ENCODE measurements at places on chromosomes 5 and 9. TPM values are rescaled to one million over a fixed set of nuclear protein-coding genes. Genes with fewer than 3 reads are reported as not detected.
A peak's percentile ranks its signal among the peaks of the same experiment; 100 is the strongest.

ADRB2 gene
- total RNA-seq = 10.2 TPM

NME5 gene
- total RNA-seq = 0.61 TPM

GRCh38 chr5:154274828-154275185, 84.3 kb downstream of the GALNT10 start:
- no peak overlapping the region for H3K4me3 ChIP-seq
- DNase-seq = no peak
- no peaks in the 10 kb centered on the region for H3K36me3 ChIP-seq
- H3K27ac ChIP-seq = no peak overlapping the region

GRCh38 chr5:138458384-138458783, 6.9 kb upstream of the EGR1 start:
- no peaks in the 10 kb centered on the region for H3K36me3 ChIP-seq
- peaks cover 4% of the 10 kb centered on the region for H3K4me1 ChIP-seq
- no peak for DNase-seq

SLC6A7 gene
- not detected for total RNA-seq

DNA sequence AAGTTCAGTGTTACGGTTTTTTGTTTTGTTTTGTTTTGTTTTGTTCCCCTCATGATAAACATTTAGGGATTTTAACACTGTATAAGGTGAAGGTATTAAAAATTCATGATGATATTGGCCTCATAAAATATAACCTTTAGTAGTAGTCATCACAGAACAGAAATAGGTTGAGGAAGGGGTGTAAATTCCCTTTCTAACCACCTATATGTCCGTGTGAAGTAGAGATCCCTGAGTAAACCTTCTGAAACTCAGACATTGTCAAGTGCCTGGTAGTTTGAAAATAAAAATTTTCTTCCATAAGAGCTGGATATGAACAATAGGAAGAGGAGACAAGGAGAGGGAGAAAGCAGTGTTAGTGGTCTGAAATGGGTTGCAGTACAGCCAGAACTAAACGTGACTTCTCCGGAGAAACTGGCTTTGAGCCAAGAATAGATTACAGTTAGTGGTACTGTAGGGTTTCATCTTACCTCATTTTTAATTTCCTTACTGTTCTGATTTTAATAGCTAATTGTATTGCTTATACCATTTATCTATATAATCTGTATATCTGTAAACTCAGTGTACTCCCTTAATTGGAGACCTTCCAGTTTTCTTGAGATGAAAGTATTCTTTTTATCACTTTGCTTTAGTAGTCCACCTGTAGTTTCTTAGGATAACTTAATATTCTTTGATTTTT, 18.3 kb downstream of the UGCG start:
- no peak overlapping the region for H3K27ac ChIP-seq
- H3K4me3 ChIP-seq = no peak overlapping the region
- peaks cover 5% of the 10 kb centered on the region for H3K36me3 ChIP-seq
- H3K27me3 ChIP-seq = no peaks in the 10 kb centered on the region
- no peak for DNase-seq
- H3K4me1 ChIP-seq = peaks cover 70% of the 10 kb centered on the region

GRCh38 chr5:85069659-85070640, 685.3 kb upstream of the EDIL3 start:
- no peak for DNase-seq
- no peaks in the 10 kb centered on the region for H3K36me3 ChIP-seq
- H3K4me3 ChIP-seq = no peak overlapping the region
- no peak overlapping the region for H3K27ac ChIP-seq
- H3K27me3 ChIP-seq = no peaks in the 10 kb centered on the region
- no peaks in the 10 kb centered on the region for H3K4me1 ChIP-seq

GRCh38 chr9:4994166-4994890, 9.3 kb downstream of the JAK2 start:
- H3K36me3 ChIP-seq = no peaks in the 10 kb centered on the region
- no peak for DNase-seq
- H3K27ac ChIP-seq = no peak overlapping the region
- no peaks in the 10 kb centered on the region for H3K4me1 ChIP-seq
- H3K27me3 ChIP-seq = no peaks in the 10 kb centered on the region
- H3K4me3 ChIP-seq = no peak overlapping the region

GRCh38 chr5:72108202-72109061, 1.2 kb downstream of the MAP1B start:
- DNase-seq = no peak
- peak overlapping the region; percentile 73 for H3K4me3 ChIP-seq
- no peaks in the 10 kb centered on the region for H3K36me3 ChIP-seq
- H3K27ac ChIP-seq = peak overlapping the region; percentile 60

DNA sequence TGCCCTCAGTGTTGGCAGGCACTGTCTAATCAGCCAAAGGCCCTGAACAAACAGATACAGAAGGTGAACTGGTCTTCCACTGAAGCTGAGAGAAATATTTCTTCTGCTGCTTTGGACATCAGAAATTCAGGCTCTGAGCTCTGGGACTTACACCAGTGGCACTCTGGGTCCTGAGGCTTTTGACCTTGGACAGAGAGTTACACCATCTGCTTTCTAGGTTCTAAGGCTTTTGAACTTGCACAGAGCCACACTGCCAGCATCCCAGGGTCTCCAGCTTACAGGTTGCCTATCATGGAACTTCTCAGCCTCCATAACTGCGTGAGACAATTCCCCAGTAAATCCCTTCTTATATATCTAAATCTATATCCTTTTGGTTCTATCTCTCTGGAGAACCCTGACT, 326.7 kb downstream of the MLLT3 start:
- H3K36me3 ChIP-seq = no peaks in the 10 kb centered on the region
- no peaks in the 10 kb centered on the region for H3K27me3 ChIP-seq
- no peaks in the 10 kb centered on the region for H3K4me1 ChIP-seq
- DNase-seq = no peak
- H3K4me3 ChIP-seq = no peak overlapping the region
- H3K27ac ChIP-seq = no peak overlapping the region

SMIM33 gene
- total RNA-seq = not detected

DNA sequence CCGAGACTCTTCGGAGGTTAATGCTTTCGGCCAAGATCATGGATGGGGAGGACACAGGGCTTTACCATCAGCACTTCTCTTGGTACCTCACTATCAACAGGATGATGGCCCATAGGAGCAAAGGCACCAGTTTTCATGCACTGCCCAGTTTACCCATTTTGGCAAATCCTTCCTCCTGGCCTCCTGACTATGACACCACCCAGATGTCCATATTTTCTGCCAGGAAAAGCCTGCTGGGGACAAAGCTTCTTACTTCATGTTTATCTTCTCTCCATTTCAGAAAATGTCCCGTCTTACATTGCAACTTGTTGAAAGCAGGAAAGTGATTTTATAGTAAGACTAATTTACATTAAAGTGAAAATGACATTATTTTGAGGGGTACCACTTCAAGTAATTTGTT, 61.4 kb upstream of the GAS1 start:
- peaks cover 14% of the 10 kb centered on the region for H3K4me1 ChIP-seq
- no peak for DNase-seq
- no peaks in the 10 kb centered on the region for H3K27me3 ChIP-seq
- H3K36me3 ChIP-seq = no peaks in the 10 kb centered on the region
- no peak overlapping the region for H3K4me3 ChIP-seq
- H3K27ac ChIP-seq = no peak overlapping the region

DNA sequence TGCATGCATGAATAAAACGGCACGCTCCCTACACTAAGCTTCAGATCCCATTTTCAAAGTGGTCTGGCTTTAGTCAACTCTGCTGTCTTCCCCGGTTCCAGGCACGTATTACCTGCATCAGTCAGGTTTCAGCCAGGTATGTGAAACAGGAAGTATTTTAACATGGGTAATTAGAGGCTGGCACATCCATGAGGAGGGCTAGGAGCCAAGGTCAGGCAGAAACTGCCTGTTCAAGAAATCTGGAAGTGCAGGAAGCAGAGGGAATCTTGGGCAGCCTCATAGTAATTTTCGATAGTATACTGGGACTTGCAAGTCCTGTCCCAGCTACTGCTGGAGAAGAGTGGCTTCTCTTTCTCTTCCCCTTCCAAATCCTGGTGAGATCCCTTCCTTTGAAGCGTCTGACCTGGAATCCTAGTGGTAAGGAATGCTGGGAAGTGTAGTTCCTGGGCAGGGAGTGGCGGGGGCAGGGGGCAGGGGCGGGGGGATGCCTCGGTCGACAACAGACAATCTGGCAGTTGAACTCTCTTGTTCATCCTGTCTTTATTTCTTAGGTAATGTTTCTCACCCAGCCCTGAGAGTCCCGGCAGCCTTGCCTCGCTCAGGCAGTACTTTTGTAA, 403.1 kb downstream of the TLE4 start:
- DNase-seq = no peak
- H3K4me3 ChIP-seq = no peak overlapping the region
- H3K27me3 ChIP-seq = no peaks in the 10 kb centered on the region
- no peak overlapping the region for H3K27ac ChIP-seq

HSD17B3 gene
- not detected for total RNA-seq

DNA sequence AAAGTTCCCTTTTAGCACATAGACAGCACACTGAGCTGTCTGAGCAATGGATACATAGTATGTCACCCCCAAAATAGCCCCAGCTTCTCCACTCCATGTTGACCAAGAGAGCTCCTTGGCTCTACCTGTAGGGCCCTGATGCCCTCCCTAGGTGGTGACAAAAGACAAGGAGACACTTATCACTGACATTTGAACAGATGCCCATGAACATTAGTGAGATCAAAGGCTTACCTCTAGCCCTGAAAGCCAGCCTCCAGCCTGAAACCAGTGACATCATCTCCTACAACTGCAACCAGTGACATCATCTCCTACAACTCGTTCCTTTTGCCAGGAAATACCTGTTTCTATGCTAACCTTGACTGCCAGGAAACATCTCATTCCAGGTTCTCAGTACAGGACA, 122.7 kb downstream of the FSTL4 start:
- DNase-seq = no peak
- no peak overlapping the region for H3K4me3 ChIP-seq
- no peak overlapping the region for H3K27ac ChIP-seq
- H3K4me1 ChIP-seq = no peaks in the 10 kb centered on the region
- H3K36me3 ChIP-seq = no peaks in the 10 kb centered on the region

DNA sequence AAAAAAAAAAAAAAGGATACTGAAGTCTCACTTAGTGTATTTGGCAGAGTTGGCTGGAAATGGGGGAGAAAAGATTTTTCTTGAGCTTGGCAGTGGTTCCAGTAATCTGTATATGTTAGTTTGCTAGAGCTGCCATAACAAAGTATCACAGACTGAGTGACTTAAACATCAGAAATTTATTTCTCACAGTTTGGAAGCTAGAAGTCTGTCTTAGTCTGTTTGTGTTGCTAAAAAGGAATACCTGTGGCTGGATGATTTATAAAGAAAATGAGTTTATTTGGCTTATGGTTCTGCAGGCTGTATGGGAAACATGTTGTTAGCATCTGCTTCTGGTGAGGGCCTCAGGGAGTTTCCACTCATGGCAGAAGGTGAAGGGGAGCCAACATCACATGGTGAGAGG, 89.6 kb upstream of the CEP78 start:
- no peak for DNase-seq
- no peak overlapping the region for H3K27ac ChIP-seq
- H3K4me1 ChIP-seq = no peaks in the 10 kb centered on the region
- H3K27me3 ChIP-seq = no peaks in the 10 kb centered on the region
- H3K4me3 ChIP-seq = no peak overlapping the region

Data from esophagus squamous epithelium (tissue), 5 donors.